ENCODE measurements at places on chromosomes 5 and 9.

- no peak for DNase-seq
Observed at GRCh38 chr5:95285409-95285755, 488 bp upstream of the MCTP1 start.

- DNase-seq, result peak; percentile 72
Observed at GRCh38 chr9:114611516-114612271, 603 bp downstream of the TMEM268 start.

- DNase-seq, result no peak
Observed at GRCh38 chr5:151070449-151070848, 10.4 kb downstream of the TNIP1 start.

DNA sequence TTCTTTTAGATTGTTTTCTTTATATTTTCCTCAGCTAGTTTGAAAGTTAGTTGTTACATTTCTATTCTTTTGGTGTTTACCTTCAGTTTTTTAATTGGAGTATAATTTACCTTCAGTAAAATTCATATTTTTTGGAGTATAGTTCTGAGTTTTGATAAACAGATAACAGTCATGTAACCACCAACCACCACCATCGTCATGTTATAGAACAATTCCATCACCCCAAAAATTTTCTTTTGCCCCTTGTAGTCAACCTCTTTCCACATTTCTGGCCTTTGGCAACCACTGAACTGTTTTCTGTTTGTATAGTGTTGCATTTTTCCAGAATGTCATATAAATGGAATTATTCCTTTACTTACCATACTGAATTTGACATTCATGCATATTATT lies 6.8 kb downstream of the RMI1 start:
- DNase-seq, result no peak

GRCh38 chr9:94675008-94675881 lies 35.9 kb upstream of the FBP1 start:
- DNase-seq, result peak; percentile 58

- peak; percentile 86 for DNase-seq
Observed at GRCh38 chr9:114281473-114282103, 41.3 kb upstream of the ORM1 start.

GRCh38 chr5:78008356-78008967 lies 232.3 kb upstream of the TBCA start:
- DNase-seq, result no peak

GRCh38 chr5:170632985-170633234 lies 129.1 kb downstream of the KCNIP1 start:
- DNase-seq, result no peak

DNA sequence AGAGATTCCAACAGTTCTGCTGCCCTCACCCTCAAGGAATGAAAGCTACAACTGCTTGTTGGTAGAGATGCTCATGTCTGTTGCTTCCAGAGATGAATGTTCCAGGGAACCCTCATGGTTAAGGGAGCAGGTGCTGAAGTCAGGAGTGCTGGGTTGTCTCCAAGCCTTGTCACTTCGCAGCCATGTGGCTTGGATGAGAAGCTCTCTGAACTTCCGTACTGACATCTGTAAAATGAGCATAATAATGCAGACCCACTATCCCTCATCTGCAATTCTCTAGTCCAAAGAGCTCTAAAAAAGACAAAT lies 133.3 kb upstream of the ADRA1B start:
- no peak for DNase-seq

GRCh38 chr9:85038061-85038460 lies 368.5 kb downstream of the NTRK2 start:
- no peak for DNase-seq

DNA sequence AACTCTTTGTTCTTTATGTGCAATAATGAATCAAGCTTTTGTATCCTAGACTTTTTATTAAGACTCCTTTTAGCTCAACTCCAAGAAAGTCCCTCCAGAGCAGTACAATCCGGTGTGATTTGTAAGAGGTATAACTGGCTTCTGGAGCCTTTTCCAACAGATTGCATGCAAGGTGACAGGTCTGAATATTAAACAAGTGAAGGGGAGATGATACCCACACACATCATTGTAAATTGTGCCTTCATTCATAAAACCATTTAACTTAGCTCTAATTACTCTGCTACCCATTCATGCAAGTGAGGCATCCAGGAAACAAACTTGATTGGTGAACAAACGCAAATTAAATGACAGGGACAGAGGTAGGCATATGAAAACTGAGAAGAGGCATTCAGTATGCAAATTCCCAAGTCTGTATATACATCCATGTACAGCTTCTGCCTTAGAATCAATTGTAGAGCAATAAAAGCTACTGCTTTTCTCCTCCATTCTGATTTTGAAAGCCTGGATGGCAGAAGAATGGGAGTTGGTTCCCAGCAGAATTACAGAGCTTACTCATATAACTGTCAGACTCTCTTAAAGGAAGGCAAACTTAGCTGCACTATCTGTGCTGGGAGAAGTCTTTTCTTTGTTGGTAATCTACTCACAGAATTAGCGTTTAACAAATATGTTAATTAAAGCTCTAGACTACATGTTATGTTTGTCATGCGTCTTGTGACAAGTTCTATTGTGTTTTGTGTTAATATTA lies 261.0 kb upstream of the CDH6 start:
- DNase-seq, result no peak

DNA sequence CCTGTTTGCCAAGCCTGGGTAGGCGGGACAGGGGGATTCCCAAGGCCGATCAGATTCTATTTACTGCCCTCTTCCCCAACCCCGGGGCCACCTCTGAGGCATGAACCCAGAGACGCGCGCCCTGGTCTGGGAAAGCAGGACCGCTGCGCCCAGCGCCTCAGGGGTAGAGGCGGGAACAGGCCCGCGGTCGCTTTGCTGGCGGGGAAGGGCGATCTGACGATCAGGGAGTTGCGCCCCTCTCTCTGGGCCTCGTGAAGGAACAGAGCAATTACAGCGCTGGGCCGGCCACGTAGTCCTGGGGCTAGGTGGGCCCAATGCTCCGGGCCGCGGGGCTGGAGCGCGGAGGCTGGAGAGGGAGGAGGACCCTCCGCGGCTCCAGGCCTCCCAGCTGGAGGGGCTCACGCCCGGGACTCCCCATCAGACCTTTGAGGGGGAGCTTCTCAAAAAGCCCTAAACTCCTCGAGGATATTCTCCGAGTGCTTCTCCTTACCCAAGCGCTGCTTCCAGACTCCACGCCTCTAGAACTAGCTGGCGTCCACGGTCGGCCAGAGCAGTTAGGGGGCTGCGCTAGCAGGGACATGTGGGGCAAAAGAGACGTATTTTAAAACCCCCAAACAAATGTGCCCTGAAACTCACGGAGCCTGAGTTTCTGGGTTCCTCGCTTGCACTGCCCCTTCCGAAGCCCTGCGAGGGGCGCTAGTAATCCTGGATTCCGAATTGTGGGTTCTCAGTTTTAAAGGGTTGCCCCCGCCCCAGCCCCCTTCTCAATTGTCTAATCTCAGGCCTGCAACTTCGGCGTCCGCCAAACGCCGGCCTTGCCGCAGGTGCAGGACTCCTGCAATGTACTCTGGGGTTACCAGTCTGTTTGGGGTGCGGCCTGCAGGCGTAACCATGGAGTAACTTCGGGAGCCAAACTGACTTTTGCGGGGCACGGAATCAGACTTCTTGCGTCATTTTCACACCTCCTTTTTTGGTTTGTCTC lies 57.6 kb downstream of the TMEM174 start:
- DNase-seq, result no peak

GRCh38 chr5:180358694-180359093 lies 5.6 kb upstream of the GFPT2 start:
- no peak for DNase-seq

GRCh38 chr5:168327019-168327421 lies 35.6 kb downstream of the WWC1 start:
- DNase-seq, result no peak

GRCh38 chr5:82019342-82020138 lies 47.7 kb downstream of the ATG10 start:
- no peak for DNase-seq

DNA sequence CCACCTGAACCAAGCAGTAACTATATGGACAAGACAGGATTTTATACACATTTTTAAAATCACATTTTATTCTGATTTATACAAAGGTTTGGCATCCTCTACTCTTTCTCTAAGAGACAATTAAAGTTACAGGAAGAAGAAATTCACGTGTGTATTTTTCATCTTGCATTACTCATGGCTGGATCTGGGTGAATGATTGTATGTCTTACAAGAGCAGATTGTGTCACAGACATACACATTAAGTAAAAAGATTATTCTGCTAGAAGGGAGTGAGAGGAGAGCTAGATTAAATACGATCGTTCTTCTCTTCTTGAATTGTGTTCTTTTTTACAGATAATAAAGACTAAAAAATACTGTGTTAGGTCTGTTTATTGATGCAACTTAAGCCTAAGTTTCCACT lies 20.8 kb upstream of the CEP120 start:
- no peak for DNase-seq

DNA sequence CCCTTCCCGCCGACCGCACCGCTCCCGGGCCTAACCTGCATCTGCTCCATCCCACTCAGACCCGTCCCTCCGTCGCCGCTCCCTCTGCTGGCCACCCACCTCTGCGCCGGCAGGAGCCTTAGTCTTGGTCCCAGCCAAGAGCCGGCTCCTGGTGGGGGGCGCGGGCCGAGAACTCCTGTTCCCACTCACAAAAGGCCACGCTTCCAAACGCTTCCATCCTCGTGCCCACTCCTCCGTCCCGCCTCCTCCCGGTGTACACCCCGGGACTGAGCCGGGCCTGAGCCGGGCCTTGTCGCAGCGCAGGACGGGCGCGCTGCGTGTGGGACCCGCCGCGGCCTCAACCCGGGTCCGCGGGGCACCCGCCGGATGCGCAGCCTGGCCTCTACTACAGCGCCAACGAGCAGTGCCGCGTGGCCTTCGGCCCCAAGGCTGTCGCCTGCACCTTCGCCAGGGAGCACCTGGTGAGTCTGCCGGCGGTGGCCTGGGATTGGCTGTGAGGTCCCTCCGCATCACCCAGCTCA lies 7.5 kb downstream of the ADAMTS13 start:
- peak; percentile 62 for DNase-seq

- DNase-seq, result no peak
Observed at GRCh38 chr9:97910357-97910756, 11.9 kb downstream of the TRMO start.

- no peak for DNase-seq
Observed at GRCh38 chr9:91301161-91301560, 60.6 kb downstream of the AUH start.

DNA sequence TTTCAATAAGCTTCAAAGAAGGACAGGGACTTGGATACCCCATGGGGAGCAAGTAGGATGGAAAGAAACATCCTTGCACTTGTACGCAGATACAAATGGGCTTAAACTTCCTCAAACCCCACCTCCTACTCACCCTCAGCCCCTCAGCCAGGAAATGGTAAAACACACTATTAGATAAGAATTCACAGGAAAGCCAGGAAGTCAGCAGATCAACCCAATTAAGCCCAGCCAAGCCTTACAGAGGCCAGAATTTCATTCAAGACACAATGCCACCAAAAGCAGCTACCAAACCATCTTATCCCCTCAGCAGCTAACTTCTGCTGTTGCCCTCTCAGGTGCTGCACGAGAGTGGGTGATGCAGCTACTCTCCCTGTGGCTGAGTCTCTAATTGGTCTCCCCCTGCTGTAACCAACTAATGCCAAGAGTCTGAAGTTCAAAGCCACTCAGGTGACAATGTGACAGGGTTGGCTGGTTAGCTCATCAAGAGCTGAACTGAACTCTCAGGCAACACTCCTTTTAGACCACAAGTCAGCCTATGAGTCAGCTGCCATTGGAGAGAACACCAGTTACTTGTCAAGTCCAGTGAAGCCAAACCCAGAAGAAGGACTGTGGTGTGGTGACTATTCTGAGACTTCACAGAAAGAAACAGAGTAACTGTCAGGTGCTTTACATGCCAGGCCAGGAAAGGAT lies 201.9 kb downstream of the ZNF608 start:
- DNase-seq, result no peak

GRCh38 chr9:37914701-37915358 lies 10.9 kb upstream of the SLC25A51 start:
- DNase-seq, result no peak

GRCh38 chr5:132408965-132409364 lies 39.5 kb downstream of the SLC22A5 start:
- DNase-seq, result no peak

DNA sequence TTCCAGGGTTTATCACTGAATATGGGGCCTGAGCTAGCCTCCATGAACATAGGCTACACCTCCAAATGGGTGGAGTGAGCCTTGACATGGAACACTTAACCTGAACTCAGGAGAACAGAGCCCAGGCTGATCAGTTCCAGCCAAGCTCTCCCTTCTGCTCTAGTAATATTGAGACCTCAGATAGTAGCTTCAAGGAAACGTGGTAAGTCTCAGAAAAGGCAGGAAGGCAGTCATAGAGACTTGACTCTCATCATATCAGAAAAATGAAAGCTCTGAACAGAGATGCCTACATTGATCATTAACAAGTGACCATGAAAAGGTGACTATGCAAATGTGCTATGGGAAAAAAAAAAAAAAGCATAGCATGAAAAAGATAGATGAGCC lies 40.5 kb upstream of the MYO10 start:
- DNase-seq, result no peak

GRCh38 chr5:97420646-97421045 lies 237.6 kb upstream of the RIOK2 start:
- no peak for DNase-seq

DNA sequence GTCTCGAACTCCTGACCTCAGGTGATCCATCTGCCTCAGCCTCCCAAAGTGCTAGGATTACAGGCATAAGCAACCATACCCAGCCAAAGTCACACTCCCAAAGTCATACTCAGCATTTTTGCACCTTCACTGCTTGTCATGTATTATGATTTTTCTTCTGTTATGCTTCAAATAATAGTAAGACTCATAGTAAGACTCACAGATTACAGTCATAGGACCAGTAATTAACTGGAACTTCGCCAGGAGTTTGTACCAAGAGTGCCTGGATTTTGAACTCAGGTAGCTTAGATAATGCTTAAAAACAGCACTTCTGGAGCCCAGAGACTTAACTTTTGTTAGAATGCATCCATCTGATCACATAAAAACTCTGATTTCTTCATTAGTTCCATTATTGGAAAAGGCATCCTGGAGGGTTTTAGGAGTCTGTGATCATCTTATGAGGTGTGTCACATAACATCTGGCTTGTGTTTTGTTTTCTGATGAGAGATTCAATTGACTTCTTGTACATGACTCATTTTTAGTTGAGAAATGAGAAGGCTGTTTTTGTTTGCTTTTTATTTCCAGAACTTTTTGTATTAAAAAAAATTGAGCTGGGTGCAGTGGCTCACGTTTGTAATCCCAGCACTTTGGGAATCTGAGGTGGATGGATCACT lies 131.5 kb downstream of the ADAMTS19 start:
- no peak for DNase-seq

DNA sequence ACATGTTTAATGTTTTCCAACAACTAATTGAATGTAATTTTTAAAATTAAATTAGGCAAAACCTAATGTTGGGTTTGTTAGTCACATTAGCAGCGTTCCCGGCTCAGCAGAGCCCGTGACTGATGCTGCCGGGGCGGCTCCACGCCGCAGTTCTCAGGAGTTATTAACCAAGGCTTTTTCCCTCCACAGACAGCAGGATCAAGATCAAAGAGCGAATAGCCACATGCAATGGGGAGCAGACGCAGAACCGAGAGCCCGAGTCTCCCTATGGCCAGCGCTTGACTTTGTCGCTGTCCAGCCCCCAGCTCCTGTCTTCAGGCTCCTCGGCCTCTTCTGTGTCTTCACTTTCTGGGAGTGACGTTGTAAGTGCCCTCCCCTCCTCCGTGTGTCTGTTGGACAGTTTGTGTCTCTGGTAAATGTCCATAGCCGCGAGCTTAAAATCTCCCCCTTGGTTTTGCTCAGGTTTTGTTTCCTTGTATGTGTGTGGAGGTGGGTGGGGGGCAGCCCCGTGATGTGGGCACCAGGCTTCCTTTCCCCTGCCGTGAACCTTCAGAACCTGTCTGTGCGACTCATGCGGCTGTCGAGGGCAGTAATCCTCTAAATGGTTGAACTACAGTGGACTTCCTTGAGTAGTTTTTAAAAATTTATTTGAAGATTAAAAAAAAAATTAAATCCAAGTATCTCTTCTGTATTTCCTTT lies 37.1 kb downstream of the TENT4A start:
- no peak for DNase-seq
